ENCODE measurements at places on chromosomes 7 and 10.

DNA sequence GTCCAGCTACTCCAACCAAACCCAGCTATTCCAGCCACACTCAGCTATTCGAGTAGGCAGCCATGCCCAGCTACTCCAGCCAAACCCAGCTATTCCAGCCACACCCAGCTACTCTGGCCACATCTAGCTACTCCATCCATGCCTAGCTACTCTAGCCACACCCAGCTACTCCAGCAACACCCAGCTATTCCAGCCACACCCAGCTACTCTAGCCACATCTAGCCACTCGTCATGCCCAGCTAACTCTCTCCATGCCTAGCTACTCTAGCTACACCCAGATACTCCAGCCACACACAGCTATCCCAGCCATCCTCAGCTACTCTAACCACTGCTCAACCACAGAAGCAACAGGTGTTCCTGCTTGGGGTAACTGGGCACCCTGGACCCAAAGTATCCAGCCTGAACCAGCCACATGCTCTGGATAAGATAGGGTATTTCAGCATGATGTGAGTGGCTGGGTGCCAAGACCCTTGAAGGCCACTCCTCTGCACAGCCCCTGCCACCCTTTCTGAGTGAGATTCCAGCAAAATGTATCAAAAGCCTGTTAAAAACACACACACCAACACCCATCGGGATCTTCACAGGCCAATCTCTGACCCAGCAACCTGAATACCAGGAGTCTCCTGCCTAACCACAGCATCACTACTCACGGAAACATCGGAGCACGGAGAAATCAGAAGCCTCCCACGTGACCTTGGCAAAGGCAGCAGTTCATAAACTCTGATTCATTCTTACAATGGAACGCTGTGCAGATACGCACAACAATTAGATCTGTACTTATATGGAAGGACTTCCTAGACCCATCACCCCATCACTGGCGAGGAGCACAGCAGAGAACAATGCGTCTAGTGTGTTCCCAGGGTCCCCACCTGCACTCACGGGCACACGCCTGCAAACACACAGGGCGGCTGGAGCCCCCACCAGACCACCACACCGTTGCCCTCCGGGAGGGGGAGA, 51.8 kb upstream of the DNAAF5 start:
- DNase-seq, result no peak

DNA sequence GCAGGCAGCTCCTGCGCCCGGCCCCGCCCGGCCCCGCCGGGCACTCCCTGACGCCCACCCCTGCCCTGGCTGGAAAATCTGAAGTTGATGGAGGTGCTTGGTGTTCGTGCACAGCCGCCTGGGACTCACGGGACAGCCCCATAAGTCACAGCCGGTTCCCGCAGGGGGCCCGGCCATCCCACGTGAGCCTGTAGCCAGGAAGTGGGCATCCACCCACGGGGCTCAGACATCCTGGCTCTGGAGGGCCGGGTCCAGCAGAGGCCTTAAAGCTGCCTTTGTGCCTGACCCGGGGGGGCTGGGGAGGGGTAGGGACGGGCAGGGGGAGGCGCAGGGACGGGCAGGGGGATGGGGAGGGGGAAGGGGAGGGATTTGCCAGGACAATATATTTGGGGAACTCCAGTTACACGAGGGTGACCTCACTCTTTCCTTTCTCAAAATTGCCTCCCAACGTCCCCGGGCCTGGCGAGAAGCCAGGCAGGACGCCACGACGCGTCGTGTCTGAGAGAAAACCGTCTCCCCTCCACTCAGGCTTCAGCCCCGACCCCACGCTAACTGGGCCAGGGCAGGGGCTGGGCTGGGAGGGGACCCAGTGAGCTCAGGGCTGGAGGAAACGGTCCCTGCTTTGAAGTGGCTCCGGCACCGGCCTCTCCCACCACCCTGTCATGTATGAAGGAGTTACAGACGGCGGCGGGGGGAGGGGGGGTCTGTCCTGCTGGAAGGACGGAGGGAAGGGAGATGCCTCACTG, 82.1 kb upstream of the PDGFA start:
- DNase-seq, result no peak

DNA sequence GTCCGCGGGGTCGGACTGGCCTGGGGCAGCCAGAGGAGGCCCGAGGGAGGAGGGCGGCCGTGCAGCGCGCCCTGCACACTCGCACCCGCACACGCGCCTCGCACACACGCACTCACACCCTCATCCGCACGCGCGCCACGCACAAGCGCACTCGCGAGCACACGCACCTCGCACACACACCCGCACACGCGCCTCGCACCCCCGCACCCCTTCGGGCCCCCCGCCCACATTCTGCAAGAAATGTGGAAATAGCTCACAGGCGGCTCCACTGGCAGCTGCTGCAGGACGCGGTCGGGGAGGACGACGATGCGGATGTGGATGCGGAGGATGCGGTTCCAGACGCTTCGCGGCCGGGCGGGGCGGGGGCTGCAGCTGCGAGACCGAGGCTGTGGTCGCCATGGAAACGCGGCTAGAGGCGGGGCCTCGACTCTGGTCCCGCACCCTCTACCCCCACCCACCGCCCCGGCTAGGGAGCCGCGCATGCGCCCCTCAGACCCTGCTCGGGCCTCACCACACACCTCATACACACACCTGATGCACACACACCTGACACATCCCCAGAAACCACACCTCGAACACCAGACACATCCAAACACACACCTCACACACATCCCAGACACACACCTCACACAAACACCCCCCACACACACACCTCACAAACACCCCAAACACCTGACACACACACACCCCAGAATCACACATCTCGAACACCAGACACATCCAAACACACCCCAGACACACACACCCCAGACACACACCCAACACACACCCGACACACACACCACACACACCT, at the start of gene CALY:
Gene CALY (minus strand): TSS at position 320 of the 793 bp plus-strand sequence. CDS start 7,907 bp downstream, outside the sequence.
- no peak for DNase-seq

DNA sequence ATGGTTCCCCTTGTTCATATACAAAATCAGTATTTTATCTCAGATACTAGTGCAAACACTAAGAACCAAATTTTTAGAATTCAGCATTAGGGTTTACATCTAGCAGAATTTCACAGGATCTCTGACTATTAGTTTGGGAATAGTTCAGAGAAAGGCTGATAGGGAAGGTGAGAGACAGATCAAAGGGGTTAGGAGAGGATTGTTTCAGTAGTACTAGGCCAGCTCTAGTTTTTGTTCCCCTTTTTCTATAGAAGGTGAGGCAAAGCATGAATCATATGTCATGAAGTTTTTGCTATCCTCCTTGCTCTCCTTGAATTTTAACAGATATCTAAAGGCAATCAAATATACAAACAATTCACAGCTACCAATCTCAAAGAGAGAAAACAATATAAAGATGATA, 26.1 kb upstream of the CTNNA3 start:
- no peak for DNase-seq

DNA sequence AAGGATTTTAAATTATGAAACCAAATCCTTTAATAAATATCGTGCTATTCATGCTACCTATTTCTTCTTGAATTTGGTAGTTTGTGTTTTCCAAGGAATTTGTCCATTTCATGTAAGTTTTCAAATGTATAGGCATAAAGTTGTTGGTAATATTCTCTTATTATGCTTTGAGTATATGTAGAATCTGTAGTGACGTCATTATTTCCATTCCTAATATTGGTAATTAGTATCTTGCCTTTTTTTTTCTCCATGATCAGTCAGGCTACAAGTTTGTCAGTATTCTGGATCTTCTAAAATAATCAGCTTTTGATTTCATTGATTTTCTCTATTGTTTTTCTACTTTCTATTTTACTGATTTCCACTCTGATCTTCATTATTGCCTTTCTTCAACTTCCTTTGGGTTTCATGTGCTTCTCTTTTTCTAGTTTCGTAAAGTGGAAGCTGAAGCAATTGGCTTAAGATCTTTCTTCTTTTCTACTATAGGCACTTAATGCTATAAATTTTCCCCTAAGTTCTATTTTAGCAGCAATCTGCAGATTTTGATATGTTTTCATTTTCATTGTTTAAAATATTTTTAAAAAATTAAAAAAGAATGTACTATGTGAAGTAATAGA, 156.5 kb upstream of the HDAC9 start:
- no peak for DNase-seq

GRCh38 chr7:131190146-131190545, 137.5 kb upstream of the MKLN1 start:
- no peak for DNase-seq

- no peak for DNase-seq
These were observed 278.3 kb upstream of the ZNF32 start for GRCh38 chr10:43926875-43927406.

DNA sequence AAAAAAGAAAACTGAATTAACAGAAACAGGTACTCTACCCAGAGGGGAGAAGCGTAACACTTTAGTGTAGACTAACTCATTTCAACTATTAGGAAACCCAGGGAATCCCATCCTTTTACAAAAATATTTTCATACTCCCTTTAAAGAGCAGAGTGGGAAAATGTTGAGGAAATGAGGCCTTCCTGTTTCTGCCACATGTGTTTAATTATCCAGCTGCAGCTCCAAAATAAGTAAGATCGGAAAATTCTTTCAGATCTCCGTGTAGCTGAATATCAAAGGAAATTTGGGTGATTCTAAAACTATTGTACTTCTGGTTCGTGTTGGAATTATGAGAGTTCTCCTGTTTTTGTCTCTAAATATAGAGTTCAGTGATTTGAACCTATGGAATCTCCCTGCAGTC, 58.0 kb upstream of the CAV2 start:
- DNase-seq, result no peak
